ENCODE measurements at places on chromosomes 11 and 22. TPM values are rescaled to one million over a fixed set of nuclear protein-coding genes. Genes with fewer than 3 reads are reported as not detected.
A peak's percentile ranks its signal among the peaks of the same experiment; 100 is the strongest.

PDGFD gene
- total RNA-seq, result 12.2 TPM

- H3K27me3 ChIP-seq, result no peaks in the 10 kb centered on the region
- DNase-seq, result no peak
- peak overlapping the region; percentile 3 for H3K27ac ChIP-seq
- H3K4me3 ChIP-seq, result no peak overlapping the region
Observed at GRCh38 chr11:34633990-34634693, 13.2 kb downstream of the EHF start.

GRCh38 chr11:117374316-117375055, 46.8 kb downstream of the CEP164 start:
- no peaks in the 10 kb centered on the region for H3K27me3 ChIP-seq
- no peak overlapping the region for H3K4me3 ChIP-seq
- no peaks in the 10 kb centered on the region for H3K4me1 ChIP-seq
- no peak overlapping the region for H3K27ac ChIP-seq
- DNase-seq, result no peak
- H3K36me3 ChIP-seq, result no peaks in the 10 kb centered on the region

DNA sequence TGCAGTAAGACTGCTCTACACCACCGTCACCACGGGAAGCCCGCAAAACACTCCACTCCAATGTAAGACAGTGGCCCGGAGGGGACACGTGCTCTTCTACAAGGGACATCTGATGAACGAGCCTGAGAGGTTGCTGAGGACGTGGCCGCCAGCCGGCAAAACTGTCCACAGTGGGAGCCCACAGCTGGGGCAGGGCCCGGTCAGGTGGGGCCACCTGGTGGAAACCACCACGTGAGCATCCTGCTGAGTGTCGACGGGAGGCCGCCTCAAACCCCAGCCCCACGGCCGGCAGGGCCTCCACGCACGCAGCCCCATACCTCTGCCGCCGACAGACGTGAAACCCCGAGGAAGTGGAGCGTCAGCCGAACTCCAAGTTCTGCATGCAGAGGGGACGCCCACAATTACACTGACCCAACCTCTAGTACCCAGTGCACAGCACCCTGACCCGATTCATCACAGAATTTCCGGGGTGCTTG, 42.6 kb downstream of the BRD1 start:
- no peak overlapping the region for H3K27ac ChIP-seq
- peaks cover 13% of the 10 kb centered on the region for H3K4me1 ChIP-seq
- no peak overlapping the region for H3K4me3 ChIP-seq
- H3K36me3 ChIP-seq, result peaks cover 7% of the 10 kb centered on the region
- no peak for DNase-seq
- no peaks in the 10 kb centered on the region for H3K27me3 ChIP-seq

GRCh38 chr11:61580271-61580888, 496 bp downstream of the SYT7 start:
- no peaks in the 10 kb centered on the region for H3K4me1 ChIP-seq
